Activated naive CD4-positive, alpha-beta T cell treated with Interleukin-2 at 50 U/mL for 16 hours (primary cell): ENCODE measurements at places on chromosomes 3 and 15.
A peak's percentile ranks its signal among the peaks of the same experiment; 100 is the strongest.

DNA sequence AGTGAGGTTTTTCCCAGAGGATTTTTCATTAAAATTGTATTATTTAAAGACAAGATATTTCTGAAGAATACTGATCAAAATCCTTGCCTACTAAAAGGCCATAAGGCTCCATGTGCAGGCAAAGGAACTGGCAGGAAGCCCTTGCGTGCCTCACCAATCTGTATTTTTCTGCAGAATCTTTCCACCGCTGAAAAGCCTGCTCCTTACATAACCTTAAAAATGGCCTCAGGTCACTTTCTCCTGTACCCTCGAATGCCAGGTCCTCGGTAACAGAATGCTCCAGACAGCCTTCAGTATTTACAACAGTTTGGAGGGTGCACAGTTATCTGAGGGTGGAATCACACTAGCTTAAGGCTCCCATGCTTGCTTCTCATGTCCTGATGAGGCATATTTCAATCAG is 3.2 kb downstream of the MORC1 start:
- DNase-seq = no peak

DNA sequence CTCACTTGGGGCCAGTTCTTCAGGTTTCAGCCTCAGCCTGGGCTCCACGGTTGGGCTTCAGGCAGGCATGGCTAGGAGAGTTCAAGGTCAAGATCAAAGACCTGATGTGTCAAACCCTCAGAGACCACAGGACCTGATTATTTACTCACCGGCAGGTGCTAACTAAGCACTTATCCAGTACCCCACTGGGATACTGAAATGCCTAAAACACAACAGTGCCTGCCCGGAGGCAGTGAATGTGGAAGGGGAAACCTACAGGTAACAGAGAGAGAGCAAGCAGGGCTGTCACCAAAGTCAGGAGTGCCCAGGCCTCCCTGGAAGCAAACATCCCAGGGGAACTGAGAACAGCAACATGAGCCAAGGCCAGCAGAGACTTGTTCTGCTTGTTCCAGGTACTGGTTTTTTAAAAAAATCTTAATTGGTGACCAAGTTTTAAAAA is 6.7 kb downstream of the IDH2 start:
- DNase-seq = peak; percentile 33

DNA sequence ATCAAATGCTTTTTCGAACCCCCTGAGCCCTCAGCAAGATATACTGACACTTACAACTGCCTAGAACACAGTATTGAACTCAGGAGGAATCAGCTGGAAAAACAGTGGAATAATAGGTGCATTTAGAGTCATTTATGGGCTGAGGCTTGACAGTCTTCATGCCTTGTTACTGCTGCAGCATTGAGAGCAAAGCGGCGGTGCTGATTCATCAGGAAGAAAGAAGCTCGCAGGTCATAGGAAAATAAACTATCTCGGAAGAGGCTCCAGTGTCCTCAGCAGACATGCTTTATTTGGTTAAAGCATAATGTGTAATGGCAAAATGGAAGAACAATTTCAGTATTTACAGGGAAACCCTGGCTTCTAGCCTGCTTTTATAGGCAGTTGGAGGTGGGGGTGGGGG is 30.1 kb upstream of the NEO1 start:
- DNase-seq = no peak

GRCh38 chr15:53980021-53980420 is 1.8 kb downstream of the UNC13C start:
- no peak for DNase-seq

DNA sequence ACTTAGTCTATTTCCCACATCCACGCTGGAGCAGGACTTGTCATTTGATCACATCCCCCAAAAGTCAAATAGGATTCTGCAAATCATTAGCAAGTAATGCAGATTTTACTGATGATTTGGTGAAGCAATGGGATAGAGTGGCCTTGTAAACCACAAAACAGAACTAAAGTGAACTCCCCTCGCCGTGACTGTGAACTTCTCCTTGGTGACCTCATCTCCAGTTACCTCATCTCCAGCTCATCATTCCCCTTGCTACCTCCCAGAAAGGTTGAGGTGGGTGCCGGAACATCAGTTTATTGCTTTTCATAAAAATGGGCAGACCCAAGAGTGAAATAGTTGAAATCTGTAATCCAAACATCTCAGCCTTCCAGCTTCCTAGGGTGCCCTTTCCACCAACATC is 36.7 kb upstream of the ADPGK start:
- DNase-seq = no peak

GRCh38 chr3:120640231-120640630 is 41.8 kb downstream of the HGD start:
- no peak for DNase-seq

DNA sequence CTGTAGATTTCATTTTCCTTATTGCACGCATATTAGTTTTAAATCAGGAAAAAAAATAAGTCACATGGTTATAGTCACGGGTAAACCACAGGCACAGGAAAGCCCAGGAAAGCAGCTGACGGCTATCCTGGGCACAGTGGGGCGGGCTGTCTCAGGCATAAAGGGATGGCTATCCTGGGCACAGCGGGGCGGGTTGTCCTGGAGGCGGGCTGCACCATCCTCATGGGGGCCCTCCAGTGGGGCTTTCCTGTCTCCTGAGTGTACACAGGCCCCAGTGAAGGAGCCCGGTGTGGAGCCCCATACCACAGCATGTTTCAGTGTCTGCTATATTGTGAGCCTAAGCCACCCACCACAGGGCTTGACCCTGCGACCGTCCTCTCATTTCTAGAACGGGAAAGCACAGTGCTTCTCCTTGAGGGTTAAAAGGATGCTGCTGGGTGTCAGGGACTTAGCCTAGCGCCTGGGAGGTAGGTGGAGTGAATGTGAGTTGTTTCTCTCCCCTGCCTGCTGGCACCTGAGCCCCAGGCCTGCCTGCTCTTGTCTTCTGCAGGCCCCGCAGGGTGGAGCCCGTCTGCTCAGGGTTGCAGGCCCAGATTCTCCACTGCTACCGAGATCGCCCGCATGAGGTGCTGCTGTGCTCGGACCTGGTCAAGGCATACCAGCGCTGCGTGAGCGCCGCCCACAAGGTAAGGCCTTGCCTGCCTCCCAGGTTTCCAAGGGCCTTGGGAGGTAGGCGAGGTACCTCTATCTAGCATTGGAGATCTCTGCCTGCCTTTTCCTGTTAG is 25.9 kb upstream of the PLXNA1 start:
- DNase-seq = no peak

GRCh38 chr3:124201226-124201625 is 209.3 kb upstream of the ROPN1 start:
- DNase-seq = no peak

DNA sequence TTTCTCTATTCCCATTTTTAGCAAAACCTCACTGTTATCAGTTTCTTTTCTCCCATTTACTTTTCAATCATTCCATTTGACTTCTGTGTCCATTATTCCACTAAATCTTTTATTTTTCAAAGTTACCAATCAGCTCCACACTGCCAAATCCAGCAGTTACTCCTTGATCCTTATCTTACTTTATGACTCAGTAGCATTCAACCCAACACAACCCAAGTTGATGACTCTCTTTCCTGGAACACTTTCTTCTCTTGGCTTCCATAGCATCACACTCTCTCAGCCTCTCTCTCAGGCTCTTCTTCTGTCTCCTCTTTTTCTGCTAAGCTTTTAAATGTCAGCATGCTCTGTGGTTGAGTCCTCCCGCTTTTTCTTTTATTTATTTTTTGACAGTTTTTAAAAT is 36.3 kb downstream of the RASGRP1 start:
- DNase-seq = no peak

GRCh38 chr3:71149959-71150954 is 433.3 kb downstream of the FOXP1 start:
- DNase-seq = no peak

DNA sequence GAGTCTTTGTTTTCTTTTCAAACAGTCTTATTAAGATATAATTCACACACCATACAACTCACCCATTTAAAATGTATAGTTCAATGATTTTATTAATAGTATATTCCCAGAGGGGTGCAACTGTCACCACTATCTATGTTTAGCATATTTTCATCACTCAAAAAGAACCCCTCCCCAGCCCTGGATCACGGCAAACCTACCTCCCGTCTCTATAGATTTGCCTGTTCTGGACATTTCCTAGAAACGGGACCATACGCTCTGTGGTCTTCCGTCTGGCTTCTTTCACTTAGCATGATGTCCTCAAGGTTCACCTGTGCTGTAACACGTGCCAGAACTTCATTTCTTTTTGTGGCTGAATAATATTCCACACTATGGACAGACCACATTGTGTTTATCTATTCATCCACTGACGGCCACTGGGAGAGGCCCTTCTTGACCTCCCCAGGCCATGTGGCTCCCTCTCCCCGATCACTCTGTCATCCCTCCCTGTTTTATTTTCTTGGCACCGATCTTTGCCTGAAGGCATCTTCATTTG is 56.4 kb downstream of the IQSEC1 start:
- no peak for DNase-seq

- DNase-seq = no peak
Measured at GRCh38 chr3:13710251-13710650, 161.3 kb downstream of the FBLN2 start.

DNA sequence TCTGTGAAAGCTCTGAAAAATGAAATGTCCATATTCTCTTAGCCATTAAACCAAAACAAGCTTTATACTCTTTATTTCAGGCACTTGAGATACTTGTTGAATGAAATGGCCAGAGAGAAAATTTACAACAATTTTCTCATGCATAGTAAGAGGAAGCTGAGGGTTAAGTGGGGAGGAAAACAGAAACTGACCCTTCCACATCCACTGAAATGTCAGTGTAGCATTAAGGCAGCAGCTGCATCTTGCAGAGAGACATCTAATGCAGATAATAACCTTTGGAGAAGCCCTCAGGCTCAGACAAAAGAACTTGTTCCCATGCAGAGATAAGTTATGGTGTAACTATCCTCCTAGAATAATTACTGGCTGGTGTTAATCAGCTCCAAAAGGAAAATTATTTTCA is 34.0 kb downstream of the ZDHHC23 start:
- no peak for DNase-seq

DNA sequence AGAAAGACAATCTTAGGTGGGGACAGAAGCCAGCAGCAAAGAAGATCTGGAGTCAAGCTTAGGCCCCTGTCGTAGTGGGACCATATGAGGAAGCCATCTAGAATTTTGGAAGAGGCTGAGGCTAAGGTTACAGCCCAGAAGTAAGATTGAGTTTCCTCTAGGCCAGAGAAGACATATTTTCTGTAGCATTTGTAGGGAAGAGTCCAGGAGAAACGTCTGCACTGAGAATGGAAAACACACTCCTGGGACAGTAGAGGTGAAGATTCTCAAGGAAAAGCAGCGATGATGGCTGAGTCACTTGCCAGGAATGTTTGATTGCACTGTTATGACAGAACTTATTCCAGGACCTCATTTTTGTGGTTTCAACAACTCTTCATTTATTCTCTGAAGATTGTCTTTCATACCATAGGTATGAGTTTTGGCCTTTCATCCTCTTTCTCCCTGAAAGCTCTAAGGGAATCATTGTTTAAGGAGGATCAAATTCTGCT is 107.2 kb downstream of the GTPBP8 start:
- DNase-seq = no peak

DNA sequence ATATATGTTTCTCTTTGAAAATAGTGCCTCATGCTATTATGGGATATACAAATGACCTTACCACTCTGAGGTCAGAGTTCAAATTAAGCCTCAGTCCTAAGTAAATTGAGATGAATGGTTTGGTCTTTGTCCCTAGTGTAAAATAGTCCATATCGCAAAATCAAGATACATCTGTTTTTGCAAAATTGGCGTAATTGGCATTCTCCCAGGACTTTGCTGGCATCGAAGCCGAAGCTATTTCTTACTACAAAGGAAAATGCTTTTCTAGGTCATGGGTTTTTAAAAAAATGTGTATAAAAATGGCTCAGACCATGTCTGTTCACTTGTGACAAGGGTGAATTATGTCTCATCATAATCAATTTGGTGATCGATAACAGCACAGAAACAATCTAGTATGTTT is 25.9 kb downstream of the ROBO2 start:
- DNase-seq = no peak

- DNase-seq = no peak
Measured at GRCh38 chr3:184157206-184157605, 2.0 kb downstream of the DVL3 start.

DNA sequence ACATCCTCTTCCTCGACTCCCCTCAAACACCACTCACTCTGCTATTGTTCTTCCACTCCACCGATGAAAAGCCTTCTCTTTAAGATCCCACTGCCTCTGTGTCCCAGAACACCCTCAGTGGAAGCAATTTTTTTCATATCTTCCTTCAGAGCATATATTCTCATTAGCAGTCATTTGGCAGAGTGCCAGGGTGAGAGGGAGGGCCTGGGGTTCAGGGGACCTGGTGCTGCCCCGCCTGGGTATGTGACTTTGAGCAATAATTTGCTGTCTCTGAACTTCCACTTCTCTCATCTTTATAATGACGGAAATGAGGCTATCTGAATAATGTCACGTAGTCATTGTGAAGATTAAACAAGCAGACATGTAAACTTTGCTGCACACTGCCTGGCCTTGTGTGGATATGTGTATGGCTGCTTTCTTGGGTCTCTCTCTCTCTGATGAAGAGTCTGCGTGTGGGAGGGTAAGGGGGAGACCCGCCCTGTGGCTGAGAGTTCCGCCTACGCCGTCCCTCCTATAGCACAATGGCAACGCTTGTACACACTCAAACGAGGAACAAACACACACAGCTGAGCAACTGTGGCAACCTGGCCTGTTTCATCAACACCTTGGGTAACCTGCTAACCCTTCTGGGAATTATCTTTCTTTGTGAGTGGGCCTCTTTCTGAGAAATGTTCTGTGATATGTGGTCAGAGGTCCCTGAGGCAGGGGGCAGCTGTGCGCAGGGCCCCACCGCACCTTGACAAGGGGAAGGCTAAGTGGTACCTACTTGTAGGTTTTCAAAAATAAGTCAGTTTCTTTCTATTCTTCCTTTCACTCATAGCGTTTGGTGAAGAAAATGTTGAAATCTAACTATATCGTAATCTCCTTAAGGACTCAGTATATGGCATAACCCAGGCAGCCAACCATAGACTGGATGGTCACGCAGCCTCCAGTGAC is 369.8 kb downstream of the SV2B start:
- peak; percentile 70 for DNase-seq

DNA sequence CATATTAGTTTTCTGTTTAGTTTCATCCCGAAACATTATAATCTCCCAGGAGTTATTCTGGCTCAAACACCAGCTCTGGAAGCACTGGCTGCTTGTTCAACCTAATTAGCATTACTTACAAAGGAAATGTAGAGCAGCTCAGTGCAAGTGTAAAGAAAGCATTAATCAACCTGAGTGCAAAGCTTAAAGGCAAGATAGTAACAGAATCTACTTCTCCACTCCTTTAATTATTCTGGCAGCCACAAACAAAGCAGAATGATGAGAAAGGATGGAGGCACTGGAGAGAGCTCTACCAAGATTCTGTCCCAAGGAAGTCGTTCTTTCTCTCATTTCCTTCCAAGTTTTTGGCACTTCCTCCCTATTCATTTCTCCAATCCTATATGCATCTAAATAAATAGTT is 1384.0 kb downstream of the ZPLD1 start:
- no peak for DNase-seq

DNA sequence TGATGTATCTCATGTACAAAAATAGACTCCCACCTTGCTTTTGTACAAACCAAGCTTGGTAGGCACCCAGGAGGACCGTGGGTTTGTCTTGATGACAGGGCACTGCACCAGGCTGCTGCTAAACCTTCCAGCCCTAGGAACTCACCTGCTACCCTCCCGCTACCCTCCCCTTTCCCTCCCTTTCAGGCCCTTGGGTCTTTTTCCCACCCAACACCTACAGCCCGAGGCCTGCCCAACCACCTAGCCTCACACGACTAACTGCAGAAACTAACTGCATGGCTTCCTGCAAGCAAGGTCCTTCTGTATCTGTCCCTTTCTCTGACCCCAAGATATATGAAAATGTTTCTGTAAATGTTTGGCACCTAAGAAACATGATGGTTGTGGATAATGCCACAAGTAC is 11.1 kb downstream of the PPM1M start:
- DNase-seq = no peak
